ENCODE measurements at places on chromosomes 13 and 19.

GRCh38 chr19:54297759-54298305, 15.1 kb downstream of the LILRA5 start:
- DNase-seq = peak; percentile 71

DNA sequence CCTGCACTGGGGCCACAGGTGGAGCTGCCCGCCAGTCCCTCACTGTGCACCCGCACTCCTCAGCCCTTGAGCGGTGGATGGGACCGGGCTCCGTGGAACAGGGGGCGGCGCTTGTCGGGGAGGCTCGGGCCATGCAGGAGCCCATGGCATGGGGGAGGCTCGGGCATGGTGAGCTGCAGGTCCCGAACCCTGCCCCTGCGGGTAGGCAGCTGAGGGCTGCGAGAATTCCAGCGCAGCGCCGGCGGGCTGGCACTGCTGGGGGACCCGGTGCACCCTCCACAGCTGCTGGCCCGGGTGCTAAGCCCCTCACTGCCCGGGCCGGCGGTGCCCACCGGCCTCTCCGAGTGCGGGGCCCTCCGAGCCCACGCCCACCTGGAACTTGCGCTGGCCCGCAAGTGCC, 877.5 kb upstream of the PCDH9 start:
- no peak for DNase-seq

DNA sequence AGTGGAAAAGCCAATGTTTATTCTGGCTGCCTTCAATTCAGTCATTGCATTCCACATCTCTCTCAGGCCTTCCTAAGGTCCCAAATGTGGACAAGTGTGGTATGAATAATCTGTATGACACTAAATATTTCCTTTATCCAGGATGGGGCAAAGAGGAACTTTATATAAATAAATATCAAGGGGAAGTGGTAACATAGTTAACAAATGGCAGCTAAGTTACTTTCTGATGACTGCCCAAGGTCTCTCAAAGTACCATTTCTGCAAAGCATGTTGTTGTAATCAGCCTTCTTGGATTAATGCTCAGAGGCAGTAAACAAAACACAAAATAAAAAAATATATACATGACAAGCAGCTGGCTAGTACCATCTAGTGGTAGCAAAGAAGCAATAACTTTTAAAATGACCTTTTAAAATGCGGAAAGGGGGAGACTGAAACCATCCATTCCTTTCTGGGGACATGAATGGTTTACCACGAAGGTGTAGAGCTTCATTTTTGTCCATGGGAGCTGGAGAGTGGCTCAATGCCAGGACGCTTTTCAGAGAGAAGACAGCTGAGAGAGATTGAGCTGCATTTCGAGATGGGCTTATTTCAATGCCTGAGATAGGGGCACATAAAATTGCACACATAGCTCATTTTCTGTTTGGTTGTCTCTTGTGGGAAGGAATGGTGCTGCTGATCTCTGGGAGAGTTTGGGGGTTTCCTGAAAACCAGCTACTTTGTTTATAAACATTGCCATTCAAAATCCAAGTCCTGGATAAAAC, 259.2 kb downstream of the RFC3 start:
- no peak for DNase-seq

- no peak for DNase-seq
Measured at GRCh38 chr13:30848332-30849027, 57.6 kb upstream of the MEDAG start.

DNA sequence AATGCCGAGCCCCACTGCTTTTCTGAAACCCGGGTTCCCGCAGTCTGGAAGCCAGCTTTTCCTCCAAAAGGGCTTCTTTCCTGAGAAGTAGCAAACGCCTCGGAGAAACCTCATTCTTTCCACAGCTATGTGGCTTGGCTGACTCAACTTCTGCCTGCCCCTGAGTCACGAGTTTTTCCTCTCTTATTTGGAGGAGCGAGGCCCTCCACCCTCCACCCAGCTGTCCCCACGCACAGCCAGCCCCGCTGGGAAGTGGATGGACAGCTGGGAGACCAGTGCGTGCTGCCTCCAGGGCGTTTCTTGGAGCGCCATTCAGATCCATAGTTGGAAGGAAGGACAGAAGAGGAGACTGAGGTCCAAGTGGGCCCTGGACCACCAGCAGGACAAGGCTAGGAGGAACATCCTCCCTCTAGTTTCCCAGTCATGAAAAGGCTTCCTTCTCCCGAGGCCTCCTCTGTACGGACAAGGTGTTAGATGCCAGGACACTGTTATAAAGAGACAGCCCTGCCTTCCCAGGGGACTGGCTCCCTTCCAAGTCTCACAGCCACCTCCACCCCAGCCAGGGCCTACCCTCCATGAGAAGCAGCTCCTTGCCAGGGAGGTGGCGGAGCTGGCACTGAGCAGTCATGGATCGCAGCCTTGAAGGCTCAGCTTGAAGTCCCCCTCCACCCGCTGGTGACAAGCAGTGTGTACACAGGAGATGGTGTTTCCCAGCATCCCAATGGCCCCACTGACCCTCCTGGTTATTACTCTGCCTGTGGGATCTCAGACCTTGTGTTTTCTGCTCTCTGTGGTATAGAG, 2.5 kb upstream of the PLEKHF1 start:
- DNase-seq = peak; percentile 22

Data from suppressor macrophage (primary cell).